Activated CD4-positive, alpha-beta T cell treated with anti-CD3 and anti-CD28 coated beads, Interleukin-2, amount 50 U/mL, for 48 hours (primary cell): ENCODE measurements at places on chromosomes 5 and 9.

DNA sequence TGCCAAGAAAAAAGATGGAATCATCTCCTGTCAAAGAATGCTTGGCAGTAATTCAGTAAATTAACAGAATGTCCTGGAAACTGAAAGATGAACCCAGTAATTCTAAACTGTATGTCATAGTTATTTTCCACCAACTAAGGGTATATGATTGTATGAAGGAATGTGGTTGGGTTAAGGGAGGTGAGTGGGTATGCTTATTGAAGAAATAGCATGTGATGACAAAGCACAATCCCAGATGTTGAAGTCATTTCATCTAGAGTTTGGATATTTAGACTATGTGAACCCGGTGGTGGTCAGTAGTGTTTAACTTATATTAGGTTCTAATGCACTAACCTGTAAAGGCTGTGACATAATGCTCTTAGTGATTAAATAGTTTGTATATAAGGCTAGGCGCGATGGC is 87.3 kb downstream of the CDKN2A start:
- DNase-seq: no peak

DNA sequence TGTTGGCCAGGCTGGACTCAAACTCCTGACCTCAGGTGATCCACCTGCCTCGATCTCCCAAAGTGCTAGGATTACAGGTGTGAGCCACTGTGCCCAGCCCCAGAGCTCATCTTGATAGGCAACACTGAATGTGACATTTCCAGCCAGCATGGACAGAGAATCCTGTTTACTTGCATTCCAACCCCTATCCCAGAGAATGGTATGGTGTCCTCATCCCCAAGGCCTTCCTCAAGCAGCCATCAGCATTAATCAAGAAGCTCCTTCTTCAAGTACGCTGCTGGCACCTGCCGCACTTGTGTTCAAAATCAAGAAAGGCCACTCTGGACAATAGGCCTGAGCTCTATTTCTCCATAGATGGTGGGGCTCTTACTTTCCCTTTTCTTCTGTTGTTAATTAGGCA is 40.2 kb downstream of the STARD4 start:
- no peak for DNase-seq

DNA sequence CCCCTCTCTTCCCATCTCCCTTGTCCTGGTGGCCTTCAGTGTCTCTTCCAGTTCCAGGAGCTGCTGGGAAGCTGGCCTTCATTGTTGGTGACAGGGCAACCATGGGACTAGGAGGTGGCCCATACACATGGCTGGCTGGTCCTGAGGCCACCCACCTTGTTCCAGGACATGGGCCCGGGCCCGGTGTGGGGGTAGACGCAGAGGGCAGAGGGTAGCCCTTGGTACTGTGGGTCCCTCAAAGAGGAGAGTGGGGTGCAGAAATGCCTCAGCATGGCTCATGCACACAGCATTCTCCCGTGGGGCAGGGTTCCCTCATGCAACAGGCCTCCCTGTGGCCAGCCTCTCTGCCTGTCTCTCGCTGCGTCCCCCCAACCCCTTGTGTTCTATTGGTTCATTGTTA is 20.8 kb downstream of the SLC6A7 start:
- DNase-seq: no peak

DNA sequence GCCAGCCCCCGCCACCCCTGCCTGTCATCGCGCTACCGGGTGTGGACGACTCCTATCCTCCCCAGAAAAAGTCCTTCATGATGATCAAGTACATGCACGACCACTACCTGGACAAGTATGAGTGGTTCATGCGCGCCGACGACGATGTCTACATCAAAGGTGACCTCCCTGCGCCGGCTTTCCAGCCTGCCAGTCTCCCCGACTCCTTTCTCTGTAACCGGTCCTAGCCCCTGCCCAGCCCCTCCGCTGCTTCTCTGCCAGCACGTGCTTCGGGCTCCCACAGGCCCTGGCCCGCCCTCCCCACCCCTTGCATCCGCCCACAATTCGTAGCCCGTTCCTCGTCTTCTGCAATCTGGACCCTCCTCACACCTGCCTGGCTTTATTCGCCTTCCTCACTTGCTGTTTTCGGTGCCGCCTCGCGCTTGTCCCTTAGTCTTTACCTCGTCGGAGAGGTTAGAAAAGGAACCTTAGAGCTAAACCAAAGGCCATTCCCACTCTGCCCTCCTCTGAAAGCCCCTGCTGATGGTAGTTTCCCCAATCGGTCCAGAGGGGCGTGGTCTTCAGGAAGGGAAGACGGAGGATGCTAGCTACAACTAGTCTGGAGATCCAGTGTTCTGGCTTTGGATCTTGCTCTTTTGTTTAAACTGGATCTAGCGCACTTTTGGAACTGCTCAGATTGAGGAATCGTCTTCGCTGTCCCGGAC is 1.4 kb downstream of the CHSY3 start:
- peak; percentile 1 for DNase-seq

DNA sequence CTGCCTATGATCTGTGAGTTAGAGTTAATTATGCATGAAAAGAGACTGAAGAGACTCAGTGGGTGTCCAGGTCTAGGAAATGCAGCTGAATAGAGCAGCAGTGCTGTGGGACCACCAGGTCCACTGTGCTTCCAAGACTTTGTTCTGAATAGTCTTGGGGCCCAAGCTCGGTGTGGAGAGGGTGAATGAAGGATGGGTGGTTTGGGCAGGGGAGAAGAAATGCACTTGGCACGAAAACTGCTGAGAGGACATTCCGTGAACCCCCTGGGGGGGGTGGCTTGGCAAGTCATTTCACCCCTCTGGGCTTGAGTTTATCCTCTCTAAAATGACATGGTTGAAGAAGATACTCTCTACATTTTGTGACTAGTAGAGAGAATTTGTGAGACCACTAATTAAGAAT is 36.0 kb upstream of the GOLPH3 start:
- DNase-seq: no peak

- DNase-seq: no peak
Observed at GRCh38 chr9:102456562-102456961, 538.6 kb upstream of the CYLC2 start.

GRCh38 chr9:76799473-76799872 is 35.2 kb downstream of the PCA3 start:
- no peak for DNase-seq

- no peak for DNase-seq
Observed at GRCh38 chr5:10308844-10309243, 1.1 kb upstream of the CMBL start.

- no peak for DNase-seq
Observed at GRCh38 chr5:172617817-172618216, 23.2 kb upstream of the NEURL1B start.

DNA sequence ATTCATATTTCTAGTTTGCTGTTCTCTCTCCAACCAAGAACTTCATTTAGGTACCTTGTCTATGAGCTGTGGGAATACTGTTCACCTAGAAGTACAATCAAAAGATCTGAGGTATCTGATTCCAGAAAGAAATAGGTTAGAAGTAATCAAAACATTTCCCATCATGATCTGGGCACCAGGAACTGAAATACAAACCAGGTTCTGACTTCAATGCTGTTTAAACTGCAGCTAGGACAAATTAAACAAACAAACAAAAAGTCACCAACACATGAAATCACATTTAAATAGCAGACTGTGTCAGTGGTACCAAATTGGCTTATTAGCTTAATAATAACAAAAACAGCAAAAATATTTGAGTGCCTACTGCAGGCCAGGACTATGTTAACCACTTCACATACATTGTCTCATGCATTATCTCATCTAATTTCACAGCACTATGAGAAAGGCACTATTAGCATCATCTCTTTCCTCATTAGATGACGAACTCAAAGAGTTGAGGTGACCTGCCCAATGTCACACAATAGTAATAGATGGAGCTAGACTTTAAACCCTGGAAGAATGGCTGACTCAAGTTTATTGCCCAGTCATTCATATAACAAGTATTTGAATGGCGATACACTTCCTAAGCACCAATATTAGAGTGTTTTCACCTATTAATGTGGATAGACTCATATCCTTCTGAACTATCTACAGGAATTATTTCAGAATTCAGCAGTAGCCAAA is 14.5 kb downstream of the PLPP1 start:
- DNase-seq: no peak

DNA sequence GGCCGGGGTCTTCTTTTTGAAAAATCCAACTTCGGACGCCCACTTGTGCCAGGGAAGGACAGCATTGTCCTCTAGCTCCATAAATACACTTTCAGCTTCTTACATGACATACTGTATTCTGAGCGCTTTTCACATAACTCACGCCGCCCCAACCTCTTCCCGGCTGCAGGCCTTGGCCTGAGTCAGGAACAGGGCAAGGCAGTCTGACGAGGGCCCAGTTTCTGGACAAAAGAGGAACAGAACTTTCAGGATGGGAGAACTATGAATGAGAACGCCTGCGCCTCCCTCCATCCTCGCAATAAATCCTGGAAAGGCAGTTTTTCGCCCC is 650 bp downstream of the DCTN4 start:
- no peak for DNase-seq

- no peak for DNase-seq
Observed at GRCh38 chr5:154654486-154655371, 100.4 kb upstream of the LARP1 start.

DNA sequence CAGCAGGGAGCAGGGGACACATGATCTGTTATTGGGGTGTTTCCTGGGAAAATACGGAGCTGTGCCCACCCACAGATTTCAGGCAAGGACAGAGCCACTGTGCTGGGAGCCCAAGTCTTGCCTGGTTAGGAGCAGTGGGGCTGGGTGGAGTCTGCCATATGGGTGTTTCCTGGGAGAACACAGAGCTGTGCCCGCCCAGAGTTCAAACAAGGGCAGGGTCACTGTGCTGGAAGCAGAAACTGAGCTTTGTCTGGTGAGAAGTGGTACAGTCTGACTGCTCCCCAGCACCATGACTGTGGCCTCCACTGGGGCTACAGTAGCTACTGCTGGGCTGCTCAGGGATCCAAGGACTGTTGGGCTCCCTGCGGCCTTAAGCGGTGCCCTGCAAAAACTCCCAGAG is 135.5 kb downstream of the MCTP1 start:
- no peak for DNase-seq

DNA sequence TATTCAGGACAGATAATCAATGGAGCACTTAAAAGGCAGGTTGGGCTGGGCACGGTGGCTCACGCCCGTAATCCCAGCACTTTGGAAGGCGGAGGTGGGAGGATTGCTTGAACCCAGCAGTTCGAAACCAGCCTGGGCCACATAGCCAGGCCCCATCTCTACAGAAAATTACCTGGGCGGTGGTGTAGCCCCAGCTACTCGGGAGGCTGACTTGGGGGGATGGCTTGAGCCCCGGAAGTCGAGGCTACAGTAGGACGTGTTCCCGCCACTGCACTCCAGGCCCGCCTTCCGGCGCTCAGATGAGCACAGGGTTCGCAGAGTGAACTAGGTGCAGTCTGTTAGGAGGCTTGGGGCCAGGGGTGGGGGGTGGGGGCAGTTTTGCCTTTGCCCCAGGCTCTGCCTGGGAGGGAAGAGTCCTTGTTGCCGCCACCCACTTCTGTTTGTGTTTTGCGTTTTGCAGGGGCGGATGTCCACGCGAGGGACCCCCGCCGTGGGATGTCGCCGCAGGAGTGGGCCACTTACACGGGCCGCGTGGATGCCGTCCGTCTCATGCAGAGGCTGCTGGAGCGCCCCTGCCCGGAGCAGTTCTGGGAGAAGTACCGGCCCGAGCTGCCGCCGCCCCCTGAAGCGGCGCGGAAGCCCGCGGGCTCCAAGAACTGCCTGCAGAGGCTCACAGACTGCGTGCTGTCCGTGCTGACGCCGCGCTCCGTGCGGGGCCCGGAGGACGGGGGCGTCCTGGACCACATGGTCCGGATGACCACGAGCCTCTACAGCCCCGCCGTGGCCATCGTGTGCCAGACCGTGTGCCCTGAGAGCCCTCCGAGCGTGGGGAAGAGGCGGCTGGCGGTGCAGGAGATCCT is 85.2 kb downstream of the ANKRD33B start:
- no peak for DNase-seq

DNA sequence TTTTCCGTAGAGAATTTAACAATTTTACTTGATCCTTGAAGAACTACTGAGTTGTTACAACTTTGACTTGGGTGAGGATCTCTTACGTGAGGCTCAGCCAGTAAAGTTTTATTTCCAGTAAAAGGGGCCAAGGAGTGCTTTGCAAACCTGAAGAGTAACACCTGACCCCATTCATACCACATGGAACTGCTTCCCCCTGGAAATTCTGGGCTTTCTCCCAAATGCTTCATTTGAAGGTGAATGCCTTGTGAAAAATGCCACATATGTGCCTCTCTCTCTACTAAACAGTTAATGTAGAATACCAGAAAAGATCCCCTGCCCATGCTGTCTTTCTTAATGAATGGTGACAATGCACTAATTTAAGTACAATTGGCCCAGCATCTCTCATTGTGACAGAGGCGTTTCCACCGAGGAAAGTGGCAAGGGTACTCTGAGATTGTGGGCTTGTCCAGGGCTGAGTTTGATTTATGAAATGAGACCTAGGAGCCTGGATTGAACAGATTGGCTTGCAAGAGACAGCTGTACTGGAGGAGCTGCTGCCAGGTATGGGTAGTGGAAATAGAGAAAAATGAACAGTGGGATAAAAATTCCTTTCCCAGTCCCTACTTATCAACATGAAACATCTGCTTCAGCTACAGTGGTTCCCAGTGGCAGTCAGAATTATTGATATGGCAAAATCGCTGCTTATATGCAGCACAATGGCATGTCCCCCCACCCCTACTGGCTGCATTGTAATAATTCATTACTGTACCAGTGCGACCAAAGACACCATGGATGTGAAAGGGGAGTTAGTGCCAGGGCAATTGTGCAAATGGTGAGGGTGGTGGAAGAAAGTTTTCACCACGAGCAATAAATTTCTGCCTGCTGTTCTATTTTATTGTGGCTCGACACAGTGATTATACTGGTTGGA is 843.7 kb upstream of the WWC1 start:
- no peak for DNase-seq

DNA sequence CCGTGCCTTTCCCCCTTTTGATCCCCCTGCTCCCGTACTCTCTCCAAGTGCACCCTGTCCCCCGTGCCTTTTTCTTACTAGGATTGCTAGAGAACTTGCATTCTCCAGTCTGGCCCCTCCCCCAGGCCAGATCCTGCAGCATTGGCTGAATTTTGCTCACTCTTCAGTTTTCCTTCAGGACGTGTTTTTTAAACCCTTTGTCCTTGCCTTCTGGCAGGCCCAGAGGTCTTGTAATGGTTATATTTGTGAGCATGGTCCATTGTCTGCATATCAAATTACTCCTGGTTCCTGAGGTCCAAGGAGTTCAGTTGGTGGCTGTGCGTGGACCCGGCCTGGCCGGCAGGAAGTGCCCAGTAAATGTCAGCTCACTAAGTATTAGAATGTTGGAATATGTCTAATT is 606 bp downstream of the TBC1D13 start:
- peak; percentile 25 for DNase-seq

DNA sequence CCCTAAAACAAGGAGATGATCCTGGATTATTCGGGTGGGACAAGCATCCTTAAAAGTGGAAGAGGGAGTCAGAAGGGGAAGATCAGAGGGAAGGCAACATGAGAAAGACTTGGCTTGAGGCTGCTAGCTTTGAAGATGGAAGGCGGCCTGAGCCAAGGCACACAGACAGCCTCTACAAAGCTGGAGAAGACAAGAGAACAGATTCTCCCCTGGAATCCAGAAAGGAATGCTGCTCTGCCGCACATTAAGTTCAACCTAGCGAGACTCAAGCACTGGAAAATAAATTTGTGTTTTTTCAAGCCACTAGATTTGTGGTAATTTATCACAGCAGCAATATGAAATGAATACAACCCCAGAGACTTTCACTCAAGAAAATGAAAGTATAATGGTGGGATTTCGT is 17.9 kb downstream of the SLC36A3 start:
- no peak for DNase-seq
